ENCODE measurements at places on chromosomes 13 and 19. TPM values are rescaled to one million over a fixed set of nuclear protein-coding genes. Genes with fewer than 3 reads are reported as not detected.

Gene KLK5
- total RNA-seq, result not detected

Gene OBI1
- 3.5 TPM for total RNA-seq

Gene ALOX5AP
- 16.3 TPM for total RNA-seq

Gene GAPDHS
- total RNA-seq, result not detected

Gene OLFM4
- total RNA-seq, result not detected

Gene SGCG
- total RNA-seq, result not detected

Gene TMPRSS9
- not detected for total RNA-seq
